ENCODE measurements at places on chromosomes 13 and 19. TPM values are rescaled to one million over a fixed set of nuclear protein-coding genes. Genes with fewer than 3 reads are reported as not detected.
A peak's percentile ranks its signal among the peaks of the same experiment; 100 is the strongest.

GRCh38 chr13:28548872-28549271, 53.9 kb upstream of the FLT1 start:
- no peak for DNase-seq

- DNase-seq, result no peak
These were observed 15.3 kb upstream of the ADPRHL1 start for GRCh38 chr13:113468472-113469201.

DNA sequence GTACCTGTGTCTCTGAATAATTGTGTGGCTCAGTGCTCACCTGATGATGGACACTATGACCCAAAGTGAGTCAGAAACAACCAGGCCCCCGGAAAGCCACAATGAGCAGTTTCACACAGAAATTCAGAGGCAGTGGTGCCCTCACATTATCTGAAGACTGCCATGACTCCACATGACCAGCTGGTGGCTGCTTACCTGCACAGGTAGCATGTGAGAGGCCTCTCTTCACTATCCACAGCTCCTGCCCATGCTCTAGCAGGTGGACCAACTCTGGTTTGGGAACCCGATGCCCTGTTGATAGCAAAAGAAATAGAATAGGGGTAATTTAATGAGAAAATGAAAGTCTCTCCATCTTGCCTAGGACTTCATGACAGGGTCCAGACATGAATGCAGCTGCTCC, 7.2 kb downstream of the ZNF550 start:
- DNase-seq, result no peak

GRCh38 chr19:3319643-3320353, 46.6 kb upstream of the NFIC start:
- no peak for DNase-seq

Gene STOML3
- not detected for total RNA-seq

- no peak for DNase-seq
These were observed 714 bp downstream of the CCDC106 start for GRCh38 chr19:55648585-55649267.

GRCh38 chr19:6821639-6822310, 49.3 kb downstream of the VAV1 start:
- peak; percentile 42 for DNase-seq

Measured in sciatic nerve (tissue), 2 donors.